ENCODE measurements at places on chromosomes 5 and 9.

DNA sequence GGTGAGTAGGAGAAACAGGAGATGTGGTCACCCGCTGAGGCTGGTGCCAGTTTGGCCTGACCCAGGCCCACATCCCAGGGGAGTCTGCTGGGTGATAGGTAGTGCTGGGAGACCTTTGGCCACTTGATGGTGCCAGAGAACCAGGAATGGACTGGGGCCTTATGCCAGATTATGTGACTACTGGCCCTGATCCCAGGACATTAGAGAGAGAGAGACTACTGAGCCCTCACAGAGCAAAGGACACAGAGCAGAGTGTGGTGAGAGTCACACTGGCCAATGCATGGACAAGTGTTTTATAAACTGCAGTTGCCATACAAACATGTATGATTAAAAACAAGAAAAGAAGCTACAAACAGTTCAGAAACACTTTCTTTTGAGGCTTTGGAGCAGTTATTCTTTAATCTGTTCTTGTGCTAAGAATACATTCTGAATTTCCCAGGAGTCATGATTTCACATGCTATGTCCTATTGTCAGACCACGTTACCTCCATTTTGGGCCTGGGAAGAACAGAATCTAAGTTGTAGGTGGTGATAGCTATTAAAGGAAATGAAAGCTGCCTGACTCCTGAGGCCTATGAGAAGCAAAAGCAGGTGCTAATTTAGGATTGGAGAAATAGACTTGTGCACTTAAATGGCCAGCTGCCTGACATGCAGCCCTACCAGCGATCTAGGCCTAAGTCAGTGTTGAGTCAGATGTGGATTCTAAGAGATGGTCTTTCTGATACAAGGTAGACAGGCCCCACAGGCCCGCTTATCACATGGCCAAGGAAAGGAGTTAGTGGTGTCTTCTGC lies 32.6 kb upstream of the TMOD1 start:
- DNase-seq: peak; percentile 46

DNA sequence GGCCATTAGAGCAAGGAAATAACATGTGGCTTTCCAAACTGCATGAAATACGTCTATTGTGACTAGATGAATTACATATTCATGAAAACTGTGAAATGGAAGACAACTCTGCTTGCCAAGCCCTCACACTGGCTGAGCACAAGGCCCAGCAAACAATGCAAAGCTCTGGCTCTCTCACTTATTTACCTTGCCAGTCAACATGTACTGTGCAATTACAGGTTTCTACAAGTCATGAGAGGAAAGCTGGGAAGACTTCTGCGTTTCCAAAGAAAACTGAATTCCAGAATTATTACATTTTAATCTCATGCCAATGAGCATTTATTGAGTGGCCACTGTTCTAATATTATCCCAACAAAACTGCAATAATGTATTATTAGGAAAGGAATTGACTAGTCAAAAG lies 12.1 kb upstream of the C5orf63 start:
- DNase-seq: no peak

DNA sequence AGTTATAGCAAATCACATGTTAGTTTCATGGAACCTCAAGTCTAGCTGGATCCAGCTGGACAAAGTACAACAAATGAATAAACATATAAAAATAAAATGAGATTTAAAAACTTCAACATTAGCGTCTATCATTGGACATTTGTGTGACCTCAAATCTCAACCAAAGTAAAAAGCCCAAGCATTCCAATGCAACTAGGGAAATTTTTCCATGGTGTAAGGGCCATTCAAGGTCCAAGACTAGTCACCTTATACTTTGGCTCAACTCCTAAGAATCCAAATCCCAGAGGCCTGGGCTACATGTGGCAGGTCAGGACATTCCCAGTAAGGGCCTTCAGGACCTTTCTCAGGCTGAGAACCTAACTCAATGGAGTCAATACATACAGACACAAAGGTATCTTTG lies 137.4 kb upstream of the DMAC1 start:
- no peak for DNase-seq

GRCh38 chr5:14757850-14758249 lies 93.3 kb downstream of the OTULIN start:
- DNase-seq: no peak

DNA sequence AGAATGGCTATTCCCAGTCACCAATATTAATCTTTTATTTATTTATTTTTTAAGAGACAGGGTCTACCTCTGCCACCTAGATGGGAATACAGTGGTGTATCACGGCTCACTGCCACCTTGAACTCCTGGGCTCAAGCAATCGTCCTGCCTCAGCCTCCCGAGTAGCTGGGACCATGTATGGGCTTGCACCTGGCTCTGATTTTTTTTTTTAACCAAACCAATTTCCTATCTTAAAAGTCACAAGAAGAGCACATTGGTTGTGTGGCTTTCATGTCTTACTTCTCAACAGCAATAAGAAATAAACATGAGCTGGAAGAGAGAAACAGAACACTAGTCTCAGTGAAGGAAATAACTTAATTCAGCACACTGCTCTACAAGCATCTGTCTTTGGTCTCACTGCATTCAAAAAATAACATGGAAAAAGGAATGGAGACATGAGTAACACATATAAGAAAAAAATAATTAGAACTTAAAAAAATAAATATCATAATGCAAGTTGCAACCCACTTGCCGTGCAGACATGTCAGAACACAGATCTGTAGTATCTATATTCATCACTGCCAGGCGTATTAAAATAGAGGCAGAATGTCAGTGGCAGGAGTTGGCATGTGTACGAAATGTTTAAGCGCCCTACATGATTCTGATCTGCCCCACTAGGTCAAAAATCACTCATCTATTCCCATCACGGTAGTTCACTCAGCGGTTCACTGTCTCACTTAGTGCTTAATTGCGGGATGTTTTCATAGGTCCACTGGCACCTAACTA lies 66.4 kb downstream of the EFNA5 start:
- DNase-seq: no peak

GRCh38 chr9:95477441-95477840 lies 39.3 kb downstream of the PTCH1 start:
- DNase-seq: no peak

DNA sequence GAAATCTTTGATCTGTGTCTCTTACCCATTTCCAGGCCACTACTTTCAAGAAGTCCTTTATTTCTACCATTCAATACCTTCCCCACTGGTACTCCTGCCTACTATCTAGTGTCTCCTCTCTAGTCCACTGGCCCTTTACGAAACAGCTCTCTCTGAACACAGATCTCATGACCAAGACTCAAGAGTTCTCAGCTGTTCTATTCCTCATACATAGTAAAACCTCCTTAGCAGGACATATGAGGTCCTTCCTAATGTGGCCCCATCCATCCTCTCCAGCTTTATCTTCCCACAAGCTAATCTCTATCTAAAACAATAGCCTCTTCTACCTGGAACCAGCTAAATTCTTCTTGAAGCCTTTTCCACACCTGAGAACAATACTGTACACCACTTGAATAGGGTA lies 2.6 kb downstream of the TEX10 start:
- DNase-seq: no peak

- no peak for DNase-seq
Observed at GRCh38 chr5:153159616-153160015, 330.9 kb upstream of the GRIA1 start.

DNA sequence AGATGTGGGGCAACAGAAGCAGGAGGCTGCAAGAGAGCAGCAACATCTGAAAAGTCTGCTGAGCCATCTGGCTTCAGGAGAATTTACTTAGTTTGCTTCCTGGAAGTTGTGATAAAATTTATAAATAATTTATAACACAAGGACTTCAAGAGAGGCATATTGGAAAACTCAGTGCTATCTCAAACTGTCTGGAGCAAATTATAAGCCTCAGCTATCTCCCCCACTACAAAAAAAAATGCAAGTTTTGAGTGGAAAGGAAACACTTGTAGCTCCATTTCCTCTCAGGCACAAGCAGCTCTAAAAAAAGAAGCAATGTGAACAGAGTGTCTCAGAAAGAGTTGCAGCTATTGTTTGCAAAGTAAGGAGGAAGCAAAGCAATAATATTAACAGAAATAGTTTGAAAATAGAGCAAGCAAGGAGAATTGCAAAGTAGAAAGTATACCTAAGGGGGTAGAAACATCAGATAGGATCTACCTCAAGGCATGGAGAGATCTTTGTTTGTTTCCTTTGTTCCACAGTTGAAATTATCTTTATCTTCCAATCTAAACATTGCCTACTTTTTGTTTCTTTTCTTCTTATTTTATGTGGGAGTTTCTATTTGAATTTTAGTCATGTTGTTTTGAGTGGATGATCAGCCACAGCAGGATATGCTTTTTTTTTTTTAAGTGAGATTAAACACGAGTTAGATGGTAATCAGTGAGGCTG lies 55.9 kb upstream of the IL6ST start:
- no peak for DNase-seq

DNA sequence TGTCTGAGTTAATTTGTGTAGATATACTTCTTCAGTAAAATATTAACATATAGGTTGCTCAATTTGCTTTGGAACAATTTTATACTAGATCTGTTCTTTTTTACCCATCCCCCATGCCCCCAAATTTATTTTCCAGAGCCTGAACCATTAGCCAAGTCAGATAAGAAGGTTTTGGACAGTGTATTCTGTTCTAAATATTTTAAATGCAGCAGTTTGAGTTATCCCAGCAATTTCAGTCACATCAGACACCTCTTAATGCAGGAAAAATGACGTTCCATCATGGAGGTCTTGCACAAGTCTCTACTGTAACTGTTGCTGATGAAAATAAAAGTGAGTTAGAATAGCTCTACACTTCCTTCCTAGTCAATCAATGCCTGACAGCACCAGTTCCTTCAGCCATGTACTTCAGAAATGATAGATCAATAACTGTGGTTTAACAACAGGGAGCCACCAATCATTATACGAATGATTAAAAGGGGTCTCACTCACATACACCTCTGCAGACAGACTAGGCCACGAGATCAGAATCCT lies 215.8 kb downstream of the BNC2 start:
- DNase-seq: no peak

GRCh38 chr5:57626703-57627102 lies 144.1 kb upstream of the ACTBL2 start:
- DNase-seq: no peak

DNA sequence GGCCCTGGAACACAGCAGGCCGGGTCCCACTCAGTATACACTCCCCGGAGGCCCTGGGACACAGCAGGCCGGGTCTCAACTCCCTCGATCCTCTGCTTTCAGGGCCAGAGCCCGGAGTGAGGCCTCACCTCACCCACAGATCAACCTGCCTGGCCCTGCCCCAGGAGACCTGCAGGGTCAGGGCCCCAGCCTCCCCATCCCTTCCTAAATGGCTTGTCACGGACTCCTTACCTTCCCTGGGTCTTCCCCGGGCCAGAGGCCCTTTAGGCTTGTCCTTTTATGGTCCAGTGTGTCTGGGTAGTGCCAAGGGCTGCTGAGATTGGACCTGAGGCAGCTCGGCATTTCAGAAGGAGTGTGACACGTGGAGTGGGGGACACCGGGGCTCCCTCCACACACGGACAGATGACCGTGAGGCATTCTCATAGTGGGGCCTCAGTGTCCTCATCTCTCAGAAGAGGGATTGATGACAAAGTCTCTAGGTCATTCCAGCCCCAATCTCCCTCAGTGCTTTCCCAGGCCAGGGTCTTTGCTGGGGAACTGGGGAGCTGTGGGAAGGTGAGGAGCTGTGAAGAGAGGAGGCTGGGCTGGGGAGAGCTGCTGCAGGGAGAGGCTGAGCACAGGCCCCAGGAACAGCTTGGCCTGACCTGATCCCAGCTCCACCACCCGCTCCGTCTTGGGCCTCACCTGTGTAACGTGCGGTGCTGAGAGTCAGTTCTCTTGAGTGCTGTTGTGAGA lies 18.0 kb upstream of the PLEKHG4B start:
- no peak for DNase-seq

- DNase-seq: no peak
Observed at GRCh38 chr5:118548761-118549720, 439.3 kb downstream of the DTWD2 start.

DNA sequence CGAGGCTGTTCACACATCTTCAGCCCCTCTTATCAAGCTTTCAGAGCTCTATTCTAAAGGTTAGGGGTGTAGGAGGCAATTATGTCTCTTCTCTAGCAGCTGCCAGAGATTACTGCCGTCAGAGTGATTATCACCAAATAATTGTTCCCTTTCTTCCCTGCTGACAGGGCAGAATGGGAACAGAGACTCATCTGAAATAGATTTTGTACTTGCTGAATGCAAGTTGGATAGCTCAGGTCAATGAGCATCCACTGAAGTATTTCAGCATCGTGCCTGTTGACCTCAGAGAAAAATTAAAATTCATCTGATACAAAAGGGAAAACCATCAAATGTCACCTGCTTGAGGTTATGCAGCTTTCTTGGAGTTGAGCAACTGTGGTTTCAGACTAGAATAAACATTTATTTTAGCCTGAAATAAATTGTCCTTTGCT lies 213.7 kb upstream of the MAP3K1 start:
- DNase-seq: no peak

GRCh38 chr9:84229191-84229590 lies 111.4 kb downstream of the SLC28A3 start:
- no peak for DNase-seq
